ENCODE measurements at places on chromosomes 1 and 21. TPM values are rescaled to one million over a fixed set of nuclear protein-coding genes. Genes with fewer than 3 reads are reported as not detected.

DNA sequence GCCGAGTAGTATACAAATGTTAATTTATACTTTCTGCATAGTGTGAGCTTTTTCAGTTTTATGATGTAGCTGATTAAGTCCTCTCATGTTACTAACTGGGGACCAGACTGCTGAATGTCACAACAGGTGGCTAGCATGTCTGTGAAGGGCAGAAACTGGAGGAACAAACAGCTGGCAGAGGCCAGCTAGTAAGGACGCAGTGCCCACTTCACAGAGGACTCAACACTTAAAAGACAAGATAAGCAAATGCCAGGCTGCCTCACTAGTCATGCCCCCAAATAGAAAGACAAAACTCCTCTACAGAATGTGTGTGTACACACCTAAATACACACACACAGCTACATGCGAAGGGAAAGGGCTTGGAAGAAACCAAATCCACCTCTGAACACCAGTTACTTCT is 73.8 kb upstream of the ZNF678 start:
- no peak for DNase-seq

GRCh38 chr21:28922368-28922767 is 70.3 kb downstream of the LTN1 start:
- DNase-seq: no peak

Gene F13B
- not detected for total RNA-seq

DNA sequence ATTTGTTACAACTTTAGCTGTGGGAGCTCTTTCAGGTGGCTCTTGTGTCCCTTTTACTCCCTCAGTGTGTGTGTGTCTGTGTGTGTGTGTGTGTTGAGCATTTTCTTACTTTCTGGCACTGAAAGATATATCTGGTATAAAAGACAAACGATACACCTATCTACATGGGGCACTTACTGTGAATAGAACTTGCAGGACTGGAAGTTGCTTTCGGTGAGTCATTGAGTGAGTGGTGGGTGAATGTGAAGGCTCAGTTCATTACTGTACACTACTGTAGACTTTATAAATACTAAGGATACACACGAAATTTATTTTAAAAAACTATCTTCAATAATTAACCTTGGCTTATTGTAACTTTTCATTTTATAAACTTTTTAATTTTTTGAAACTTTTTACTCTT is 38.7 kb downstream of the BTBD8 start:
- DNase-seq: no peak

DNA sequence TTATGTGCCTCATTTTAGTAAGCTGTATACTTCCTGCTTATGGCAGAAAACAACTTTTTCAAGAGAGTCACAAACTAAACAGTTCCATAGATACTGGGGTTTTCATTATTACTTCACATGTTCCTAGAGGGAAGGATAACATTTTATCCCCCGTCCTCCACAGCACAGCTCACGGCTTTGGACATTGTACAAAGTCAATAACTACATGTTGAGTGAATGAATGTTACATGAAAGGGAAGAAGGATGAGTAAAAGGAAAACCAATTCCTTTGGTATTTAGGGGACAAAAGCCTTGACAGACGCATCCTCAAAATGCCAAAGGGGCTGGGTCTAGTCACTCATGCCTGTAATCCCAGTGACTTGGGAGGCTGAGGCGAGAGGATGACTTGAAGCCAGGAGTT is 14.8 kb downstream of the PI4KB start:
- DNase-seq: no peak

DNA sequence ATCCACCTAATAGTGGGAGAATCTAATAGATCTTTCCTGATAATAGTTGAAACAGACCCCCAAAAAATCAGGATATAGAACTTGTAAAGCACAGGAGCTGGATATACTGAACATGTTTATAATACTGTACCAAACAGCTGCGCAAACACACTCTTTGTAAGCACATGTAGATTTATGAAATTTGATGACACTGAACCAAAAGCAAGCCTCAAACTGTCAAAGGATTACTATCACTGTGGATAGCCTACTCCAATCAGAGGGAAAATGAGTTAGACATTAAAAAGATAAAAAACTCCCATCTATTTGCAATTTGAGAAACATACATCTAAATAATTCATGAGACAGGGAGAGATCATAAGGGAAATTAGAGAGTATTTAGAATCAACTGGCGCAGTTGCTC is 26.1 kb downstream of the RCAN3 start:
- no peak for DNase-seq

DNA sequence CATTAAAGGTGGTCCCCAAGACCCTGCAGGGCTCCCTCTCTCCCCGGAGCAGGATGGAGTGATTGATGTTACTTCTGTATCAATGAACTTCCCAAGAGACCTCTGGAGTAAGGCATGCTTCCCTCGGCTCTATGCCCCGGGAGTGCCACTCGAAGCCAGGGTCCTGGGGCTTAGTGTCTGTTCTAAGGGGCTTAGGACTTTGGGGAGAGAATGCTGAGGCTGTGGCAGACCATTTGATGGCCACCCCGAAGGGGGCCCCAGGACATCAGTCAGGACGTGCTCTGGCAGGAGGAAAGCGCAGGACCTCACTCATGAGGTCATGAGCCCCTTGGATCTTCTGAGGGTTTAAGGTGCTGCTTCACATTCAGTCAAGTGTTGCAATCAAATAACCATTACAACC is 7.5 kb downstream of the KIAA1614 start:
- no peak for DNase-seq

- no peak for DNase-seq
Measured at GRCh38 chr1:45510972-45511527, 10.6 kb downstream of the PRDX1 start.

DNA sequence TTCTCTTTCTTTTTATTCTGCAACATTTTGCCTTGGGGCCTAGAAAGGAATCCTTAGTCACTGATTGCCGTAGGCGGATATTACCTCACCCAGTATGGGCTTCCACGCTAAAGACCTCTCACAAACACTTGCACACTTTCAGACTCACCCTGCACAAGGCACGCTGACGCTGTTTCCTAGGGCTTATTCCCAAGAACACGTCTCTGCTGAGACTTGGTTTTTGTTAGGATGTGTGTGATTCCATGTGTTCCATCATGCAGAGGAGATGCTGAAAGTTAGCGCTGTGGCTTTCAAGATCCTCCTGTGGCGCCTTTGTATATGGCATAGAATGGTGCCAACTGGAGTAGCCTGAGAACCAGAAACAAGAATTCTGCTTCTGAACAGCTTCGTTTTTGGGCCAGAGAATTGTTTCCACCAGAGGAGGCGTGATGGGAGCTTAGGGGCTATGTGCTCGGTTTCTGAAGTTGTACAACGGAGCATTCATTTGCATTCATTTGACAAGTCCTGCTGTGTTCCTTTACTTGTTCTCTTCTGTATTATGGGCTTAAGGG is 297.0 kb downstream of the DISC1 start:
- no peak for DNase-seq

Gene GART
- 55.8 TPM for total RNA-seq

Gene PIK3C2B
- total RNA-seq: 47.3 TPM

Gene SMIM12
- total RNA-seq: 38.6 TPM

GRCh38 chr21:45555557-45556301 is 13.5 kb upstream of the SLC19A1 start:
- DNase-seq: peak; percentile 88

GRCh38 chr1:155976913-155977689 is 1.2 kb downstream of the ARHGEF2 start:
- no peak for DNase-seq

Gene ATP6V1G3
- total RNA-seq: not detected

DNA sequence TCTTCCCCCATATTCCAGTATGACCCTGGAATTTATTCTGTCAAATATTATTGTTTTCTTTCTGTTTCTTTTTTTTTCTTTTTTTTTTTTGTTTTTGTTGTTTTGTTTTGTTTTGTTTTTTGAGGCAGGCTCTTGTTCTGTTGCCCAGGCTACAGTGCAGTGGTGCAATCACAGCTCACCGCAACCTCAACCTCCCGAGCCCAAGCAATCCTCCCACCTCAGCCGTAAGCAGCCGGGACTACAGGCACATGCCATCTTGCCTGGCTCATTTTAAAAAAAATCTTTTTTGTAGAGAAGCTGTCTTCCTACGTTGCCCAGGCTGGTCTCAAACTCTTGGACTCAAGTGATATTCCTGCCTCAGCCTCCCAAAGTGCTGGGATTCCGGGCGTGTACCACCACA is 237.6 kb downstream of the SMYD3 start:
- DNase-seq: no peak

GRCh38 chr1:212487286-212487685 is 54.6 kb downstream of the NENF start:
- no peak for DNase-seq

- DNase-seq: no peak
Measured at GRCh38 chr1:63991685-63992084, 211.7 kb upstream of the UBE2U start.

Gene CDK11A
- total RNA-seq: 51.7 TPM

- no peak for DNase-seq
Measured at GRCh38 chr1:179167418-179167777, 62.1 kb downstream of the ABL2 start.

DNA sequence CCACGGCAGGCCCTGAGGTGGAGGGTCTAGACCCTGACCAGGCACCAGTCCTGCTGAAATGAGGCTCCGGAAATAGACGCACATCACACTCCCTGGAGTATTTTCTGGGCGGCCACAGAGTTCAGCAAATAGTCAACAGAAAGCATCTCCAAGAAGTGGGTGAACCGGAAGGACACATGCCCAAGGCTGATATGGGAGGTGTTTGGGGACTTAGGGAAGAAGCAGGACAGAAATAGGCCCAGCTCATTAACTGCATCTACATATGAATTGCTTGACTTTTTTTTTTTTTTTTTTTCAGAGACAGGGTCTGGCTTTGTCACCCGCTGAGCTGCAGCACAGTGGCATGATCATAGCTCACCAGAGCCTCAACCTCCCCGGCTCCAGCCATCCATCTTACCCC is 36.5 kb upstream of the GPR157 start:
- no peak for DNase-seq

GRCh38 chr1:116510361-116510760 is 60.5 kb downstream of the CD58 start:
- no peak for DNase-seq

Gene CTTNBP2NL
- 59.4 TPM for total RNA-seq

Gene SFN
- total RNA-seq: 83.8 TPM

Gene HES3
- not detected for total RNA-seq

Gene ZNF593OS
- not detected for total RNA-seq

GRCh38 chr1:63969441-63969901 is 195.7 kb downstream of the ROR1 start:
- no peak for DNase-seq

Gene CLEC20A
- total RNA-seq: not detected

DNA sequence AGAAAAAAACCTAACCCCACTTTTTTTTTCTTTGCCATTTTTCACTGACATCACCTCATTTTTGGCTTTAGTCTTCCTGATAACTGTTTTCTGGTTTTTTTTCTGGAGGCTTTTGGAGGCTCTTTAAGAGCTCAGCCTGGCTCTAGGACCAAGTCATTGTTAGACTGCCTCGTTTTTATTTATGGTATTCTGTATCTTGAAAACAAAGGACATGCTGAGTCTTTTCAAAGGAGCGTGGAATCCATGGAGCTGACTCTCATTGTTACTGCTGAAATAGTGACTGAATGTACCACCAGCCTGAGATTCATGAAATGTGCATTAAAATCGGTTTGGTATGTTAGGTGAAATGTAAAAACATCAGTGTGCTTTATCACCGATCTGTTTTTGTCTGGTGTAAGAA is 28.0 kb downstream of the RASAL2 start:
- no peak for DNase-seq

DNA sequence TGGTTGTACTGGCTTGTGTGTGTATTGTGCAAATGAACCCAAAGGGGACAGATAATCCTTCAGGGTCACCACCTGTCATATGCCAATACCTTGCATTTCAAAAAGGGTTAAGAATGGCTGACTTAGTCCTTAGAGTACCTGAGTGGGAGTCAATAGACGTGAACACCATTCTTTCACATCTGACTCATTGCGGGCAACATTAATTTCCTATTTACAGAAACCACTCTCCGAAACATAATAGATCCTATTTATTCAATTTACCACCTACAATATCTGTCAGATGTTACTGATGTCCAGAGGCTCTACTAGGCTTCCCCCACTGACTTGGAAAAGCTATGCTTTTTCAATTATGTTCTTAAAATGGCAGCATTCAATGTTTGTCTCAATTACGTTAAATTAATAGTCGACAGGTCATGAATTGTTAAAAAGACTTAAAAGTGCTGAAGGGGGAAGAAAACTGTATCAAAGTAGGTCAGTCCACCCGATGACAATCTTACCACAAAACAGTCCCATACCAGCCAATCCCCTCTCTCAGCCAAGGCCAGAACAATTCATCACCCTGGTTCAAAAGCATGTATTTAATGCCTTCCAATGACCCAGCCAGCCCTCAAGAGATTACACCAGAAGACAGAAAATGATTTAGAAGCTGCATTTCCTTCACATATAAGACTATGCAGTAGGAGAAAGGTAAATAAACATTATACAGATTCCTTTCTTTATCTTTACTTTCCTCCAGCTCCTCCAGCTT is 48.6 kb upstream of the PLA2G2C start:
- DNase-seq: no peak

Gene ALG14
- total RNA-seq: 3.4 TPM

Data from upper lobe of right lung (tissue), 1 donor.